Renal cortical epithelial cell (primary cell): ENCODE measurements at places on chromosomes 5 and 9.

DNA sequence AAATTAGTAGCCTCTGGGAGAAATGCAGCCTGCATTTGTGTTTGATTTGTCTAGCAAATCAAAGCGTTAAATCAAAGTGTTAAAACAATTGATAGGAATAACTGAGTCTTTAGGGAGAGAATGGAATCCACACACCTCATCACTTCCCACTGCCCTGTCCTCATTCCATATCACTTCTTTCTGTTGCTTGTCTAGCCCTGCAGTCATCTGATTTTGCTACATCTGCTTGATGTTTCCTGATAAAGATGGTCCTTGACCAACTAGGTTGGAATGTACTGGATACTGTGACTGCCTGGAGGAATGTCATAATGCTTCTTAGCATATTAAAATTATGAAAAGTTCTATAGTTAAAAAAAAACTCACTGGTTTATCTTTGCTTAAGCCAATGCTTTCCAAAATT, 119.9 kb downstream of the DOCK2 start:
- DNase-seq: no peak

DNA sequence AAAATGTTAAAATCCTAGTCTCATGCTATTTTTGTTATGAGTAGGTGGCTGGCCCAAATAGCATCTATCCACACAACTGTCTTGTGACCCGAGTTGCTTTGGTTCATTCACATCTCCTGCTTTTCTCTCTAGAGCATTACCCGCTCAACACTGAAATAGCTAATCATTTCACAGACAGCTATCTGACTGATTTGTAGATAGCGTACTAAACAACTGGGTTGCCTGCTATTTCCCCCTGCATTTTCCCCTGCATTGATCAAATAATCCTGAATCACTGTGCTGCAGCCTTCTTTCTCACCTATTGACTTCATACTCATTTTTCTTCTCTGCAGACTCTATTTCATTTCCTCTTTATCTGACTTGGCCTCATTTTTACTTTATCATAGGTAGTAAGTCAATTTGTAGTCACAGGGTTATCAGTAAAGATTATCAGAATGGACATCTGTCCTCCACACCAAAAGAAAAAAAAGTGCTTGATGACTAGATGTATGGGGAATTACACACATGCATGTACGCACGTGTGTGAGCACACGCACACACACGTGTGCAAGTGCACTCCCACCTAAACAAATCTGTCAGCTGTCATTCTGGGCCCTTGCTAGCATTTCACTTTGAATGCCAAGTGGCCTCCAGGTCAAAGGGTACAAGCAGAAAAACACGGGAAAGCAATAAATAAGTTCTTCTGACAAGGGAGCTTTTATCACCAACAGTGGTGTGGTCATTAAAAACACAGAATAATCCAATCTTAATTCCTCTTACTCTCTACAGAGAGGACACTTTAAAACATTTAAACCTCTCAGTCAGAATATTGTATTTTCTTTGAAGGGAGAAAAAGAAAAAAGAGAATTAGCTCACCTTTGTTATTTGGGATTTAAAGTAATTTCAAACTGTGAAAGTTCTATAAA, 501.6 kb downstream of the EFNA5 start:
- DNase-seq: no peak

DNA sequence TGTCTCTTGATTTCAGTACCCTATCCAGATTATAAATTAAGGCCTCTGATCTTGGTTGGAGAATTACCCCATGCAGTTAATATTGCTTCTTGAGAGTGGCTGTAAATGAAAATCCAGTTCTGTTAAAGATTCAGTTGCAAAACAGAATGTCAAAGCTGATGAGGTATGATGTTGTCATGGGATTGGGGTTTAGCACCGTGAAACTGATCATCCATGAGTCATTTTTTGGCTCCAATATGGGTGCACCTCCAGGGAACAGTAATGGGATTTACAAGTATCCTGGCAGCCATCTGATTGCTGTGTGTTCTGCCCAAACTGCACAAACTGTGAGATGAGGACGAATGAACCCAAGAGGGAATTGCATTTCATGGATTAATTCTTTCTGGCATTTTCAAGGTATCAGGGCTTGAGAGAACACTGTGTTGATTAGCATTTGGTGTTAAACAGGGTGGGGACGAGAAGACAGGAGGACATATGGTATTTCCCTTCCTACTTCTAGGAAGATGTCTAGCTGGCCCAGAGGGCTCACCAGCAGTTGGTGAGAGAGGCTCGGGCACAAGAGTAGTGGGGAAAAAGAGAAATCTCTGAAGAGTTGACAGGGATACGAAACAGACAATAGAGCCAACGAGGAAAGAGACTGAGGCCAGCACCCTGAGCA, 214.7 kb downstream of the GAS1 start:
- peak; percentile 95 for DNase-seq

DNA sequence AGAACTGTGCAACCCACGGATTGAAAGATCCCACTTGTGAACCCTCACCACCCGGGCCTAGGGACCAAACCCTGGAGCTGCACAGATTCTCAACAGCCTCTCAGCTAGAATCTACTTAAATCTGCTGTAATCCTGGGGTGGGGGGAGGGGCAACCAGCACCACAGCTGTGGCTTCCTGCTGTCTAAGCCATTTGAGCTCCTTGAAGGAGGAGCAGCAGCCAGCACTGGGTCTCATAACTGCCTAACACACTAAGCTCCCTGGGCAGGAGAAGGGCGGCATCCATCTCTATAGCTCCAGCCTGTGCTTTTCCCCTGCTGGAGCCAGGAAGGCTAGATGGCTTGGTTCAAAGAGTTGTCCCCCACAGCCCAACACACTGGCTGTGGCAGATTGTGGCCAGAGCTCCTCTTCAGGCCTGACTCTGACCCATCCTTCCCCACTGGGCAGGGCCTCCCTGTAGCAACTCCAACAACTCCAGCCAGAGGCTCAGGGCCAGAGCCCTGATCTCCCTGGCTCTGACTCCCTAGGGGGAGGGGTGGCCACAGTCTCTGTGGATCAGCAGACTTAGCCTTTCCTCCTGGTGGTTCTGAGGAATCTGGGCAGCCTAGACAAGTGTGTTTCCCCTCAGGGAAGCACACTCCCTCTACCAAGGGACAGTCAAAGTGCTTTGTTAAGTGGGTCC, 72.0 kb upstream of the C9orf72 start:
- DNase-seq: no peak

GRCh38 chr5:14594378-14595074, 12.9 kb downstream of the OTULINL start:
- DNase-seq: no peak

DNA sequence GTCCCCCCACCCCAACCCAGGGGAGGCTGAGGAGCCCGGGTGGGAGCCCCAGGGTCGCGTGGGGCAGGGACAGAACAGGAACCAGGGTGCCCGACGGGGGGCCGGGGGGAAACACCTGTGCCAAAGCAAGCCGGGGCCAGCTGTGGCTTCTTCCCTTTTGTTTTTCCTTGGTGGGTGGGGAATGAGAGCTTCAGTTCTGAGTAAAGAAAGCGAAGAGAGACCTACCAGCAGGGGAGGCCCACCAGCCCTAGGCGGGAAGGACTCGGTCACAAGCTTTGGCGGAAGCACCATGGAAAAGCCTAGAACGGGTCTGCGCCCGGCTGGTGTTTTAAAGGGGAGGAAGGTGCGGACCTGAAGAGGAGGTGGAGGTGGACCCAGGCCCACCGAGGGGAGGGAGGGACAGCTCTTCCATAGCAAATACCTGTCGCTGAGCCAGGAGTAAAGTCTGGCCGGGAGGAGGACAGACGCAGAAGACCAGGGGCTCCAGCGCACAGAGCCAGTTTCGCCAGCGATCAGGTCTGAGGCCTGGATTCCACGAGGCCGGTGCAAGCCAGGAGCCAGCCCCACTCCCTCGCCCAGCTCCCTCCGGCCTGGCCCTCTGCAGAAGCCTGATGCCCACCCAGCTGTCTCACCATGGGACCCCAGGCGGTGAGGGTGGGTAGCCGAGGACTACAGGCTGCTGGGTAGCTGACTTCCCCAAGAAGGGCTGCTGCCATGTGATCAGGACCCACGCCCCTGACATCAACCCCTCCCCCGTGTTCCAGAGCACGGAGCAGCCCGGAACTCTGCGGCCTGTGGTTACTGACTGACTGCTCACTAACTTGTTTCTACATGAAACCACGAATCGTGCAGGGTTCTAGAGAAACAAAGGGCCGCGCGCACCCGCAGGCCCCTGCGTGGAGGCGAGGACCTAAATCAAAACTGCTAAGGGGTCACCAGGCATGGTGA, 849 bp upstream of the MGAT1 start:
- DNase-seq: no peak

- DNase-seq: no peak
Measured at GRCh38 chr5:50576686-50577256, 89.7 kb upstream of the PARP8 start.

GRCh38 chr5:10567121-10567591, 3.3 kb downstream of the ANKRD33B start:
- DNase-seq: peak; percentile 70

DNA sequence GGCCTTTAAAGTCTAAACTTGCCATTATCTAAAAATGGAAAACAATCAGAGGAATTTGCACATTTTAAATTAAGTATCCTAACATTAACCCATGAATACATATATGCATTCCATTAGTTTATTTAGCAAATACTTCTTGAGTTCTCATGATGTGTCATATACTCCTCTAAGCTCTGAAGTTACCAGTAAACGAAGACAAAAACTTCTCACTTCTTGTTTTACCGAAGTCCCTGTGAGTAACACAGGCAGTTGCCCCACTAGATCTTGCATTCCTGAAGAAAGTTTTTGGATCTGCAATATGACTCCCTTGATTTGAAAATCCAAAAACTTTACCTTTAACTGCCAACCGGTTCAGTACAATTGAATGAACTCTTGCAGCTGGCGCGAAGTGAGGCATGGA, 439.0 kb upstream of the MPDZ start:
- no peak for DNase-seq

- DNase-seq: no peak
Measured at GRCh38 chr9:33220681-33221567, 19.0 kb upstream of the SPINK4 start.

- DNase-seq: peak; percentile 44
Measured at GRCh38 chr5:126195410-126196100, 227.7 kb upstream of the GRAMD2B start.

DNA sequence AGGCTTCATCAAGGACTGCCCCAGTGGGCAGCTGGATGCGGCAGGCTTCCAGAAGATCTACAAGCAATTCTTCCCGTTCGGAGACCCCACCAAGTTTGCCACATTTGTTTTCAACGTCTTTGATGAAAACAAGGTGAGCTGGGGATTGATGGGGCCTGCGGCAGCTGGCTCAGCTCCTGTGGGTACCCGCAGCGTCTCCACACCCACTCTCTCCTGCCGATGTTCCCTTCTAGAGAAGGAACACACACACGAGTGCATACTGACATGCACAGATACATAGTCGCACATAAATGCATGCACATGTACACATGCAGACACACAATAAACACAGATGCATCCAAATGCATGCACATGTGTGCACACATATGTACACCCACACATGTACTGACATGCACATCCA, 45.6 kb downstream of the NCS1 start:
- DNase-seq: no peak
